Thoracic aorta (tissue), 2 donors: ENCODE measurements at places on chromosomes 2 and 18.

- H3K4me3 ChIP-seq: no peak overlapping the region
- H3K4me1 ChIP-seq: no peaks in the 10 kb centered on the region
- no peaks in the 10 kb centered on the region for H3K27me3 ChIP-seq
- H3K36me3 ChIP-seq: no peaks in the 10 kb centered on the region
- DNase-seq: no peak
Measured at GRCh38 chr2:143823296-143823695, 694.1 kb downstream of the ARHGAP15 start.

- no peak for DNase-seq
- no peaks in the 10 kb centered on the region for H3K27me3 ChIP-seq
- no peaks in the 10 kb centered on the region for H3K36me3 ChIP-seq
- no peak overlapping the region for H3K27ac ChIP-seq
Measured at GRCh38 chr2:7272210-7272609, 355.0 kb downstream of the RNF144A start.

- no peaks in the 10 kb centered on the region for H3K27me3 ChIP-seq
- DNase-seq: no peak
- H3K36me3 ChIP-seq: no peaks in the 10 kb centered on the region
Measured at GRCh38 chr2:220893411-220893810, 678.7 kb downstream of the EPHA4 start.

DNA sequence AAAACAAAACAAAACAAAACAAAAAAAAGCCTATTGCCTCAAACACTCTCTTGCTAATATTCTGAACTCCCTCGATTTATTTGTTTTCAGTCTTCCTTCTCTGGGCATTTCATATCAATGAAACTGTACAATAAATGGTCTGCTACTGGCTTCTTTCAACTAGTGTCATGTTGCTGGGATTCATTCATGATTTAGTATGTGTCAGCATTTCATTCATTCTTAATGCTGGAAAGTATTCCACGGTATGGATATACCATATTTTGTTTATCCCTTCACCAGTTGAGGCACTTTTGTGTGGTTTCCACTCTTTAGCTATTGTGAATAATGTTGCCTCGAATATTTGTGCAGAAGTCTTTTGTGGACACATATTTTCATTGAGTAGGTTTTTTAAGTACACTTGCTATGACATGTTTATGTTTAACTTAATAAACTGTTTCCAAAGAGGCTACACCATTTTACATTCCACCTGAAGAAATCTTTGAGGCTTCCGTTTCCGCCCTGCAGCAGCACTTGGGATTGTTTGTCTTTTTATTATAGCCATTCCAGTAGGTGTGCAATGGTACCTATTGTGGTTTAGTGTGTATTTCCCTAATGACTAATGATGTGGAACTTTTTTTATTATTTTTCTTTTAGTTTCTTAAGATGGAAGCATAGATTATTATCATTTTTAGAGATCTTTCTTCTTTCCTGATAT lies 543.6 kb upstream of the SOX11 start:
- H3K36me3 ChIP-seq: no peaks in the 10 kb centered on the region
- no peak for DNase-seq
- no peaks in the 10 kb centered on the region for H3K4me1 ChIP-seq
- H3K27me3 ChIP-seq: no peaks in the 10 kb centered on the region
- no peak overlapping the region for H3K4me3 ChIP-seq
- H3K27ac ChIP-seq: no peak overlapping the region

DNA sequence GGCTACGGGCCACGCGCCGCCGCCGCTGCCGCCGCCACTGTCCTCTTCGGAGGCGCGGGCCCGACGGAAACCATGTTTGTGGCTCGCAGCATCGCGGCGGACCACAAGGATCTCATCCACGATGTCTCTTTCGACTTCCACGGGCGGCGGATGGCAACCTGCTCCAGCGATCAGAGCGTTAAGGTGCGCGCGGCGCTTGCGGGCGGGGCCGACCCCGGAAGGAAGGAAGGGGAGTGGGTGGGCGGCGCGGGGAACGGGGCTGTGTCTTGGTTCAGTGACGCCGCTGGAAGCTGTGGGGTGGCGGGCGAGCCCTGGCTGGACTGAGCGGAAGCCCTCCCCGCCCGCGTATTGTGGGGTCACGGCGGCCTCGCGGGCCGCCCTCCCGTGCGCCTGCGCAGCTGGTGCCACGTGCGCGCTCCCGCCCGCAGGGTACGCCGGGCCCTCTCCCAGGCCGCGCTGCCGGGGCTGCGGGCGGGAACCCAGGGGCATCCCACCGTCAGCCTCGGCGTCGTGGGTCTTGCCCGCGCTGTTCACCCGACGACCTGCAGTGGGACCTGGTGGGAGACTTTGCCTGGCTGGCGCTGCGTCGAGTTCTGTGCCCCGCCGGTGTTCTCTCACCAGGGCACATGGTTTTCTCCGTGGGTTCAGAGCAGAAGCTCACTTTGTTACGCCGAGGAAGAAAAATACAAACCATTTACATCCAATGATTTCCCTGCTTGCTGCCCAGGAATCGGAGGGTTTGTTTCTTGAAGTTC lies 416 bp downstream of the SEH1L start:
- no peaks in the 10 kb centered on the region for H3K27me3 ChIP-seq
- peaks cover 38% of the 10 kb centered on the region for H3K4me1 ChIP-seq
- H3K36me3 ChIP-seq: no peaks in the 10 kb centered on the region
- DNase-seq: peak; percentile 92
- peak overlapping the region; percentile 99 for H3K4me3 ChIP-seq

- H3K27ac ChIP-seq: no peak overlapping the region
- H3K36me3 ChIP-seq: no peaks in the 10 kb centered on the region
- no peak for DNase-seq
- no peaks in the 10 kb centered on the region for H3K4me1 ChIP-seq
- no peak overlapping the region for H3K4me3 ChIP-seq
- no peaks in the 10 kb centered on the region for H3K27me3 ChIP-seq
Measured at GRCh38 chr2:110838657-110839384, 106.4 kb downstream of the ACOXL start.

- H3K4me1 ChIP-seq: peaks cover 30% of the 10 kb centered on the region
- H3K36me3 ChIP-seq: no peaks in the 10 kb centered on the region
- H3K27ac ChIP-seq: no peak overlapping the region
- no peak for DNase-seq
- no peak overlapping the region for H3K4me3 ChIP-seq
Measured at GRCh38 chr2:240255165-240255491, 114.7 kb upstream of the OTOS start.

DNA sequence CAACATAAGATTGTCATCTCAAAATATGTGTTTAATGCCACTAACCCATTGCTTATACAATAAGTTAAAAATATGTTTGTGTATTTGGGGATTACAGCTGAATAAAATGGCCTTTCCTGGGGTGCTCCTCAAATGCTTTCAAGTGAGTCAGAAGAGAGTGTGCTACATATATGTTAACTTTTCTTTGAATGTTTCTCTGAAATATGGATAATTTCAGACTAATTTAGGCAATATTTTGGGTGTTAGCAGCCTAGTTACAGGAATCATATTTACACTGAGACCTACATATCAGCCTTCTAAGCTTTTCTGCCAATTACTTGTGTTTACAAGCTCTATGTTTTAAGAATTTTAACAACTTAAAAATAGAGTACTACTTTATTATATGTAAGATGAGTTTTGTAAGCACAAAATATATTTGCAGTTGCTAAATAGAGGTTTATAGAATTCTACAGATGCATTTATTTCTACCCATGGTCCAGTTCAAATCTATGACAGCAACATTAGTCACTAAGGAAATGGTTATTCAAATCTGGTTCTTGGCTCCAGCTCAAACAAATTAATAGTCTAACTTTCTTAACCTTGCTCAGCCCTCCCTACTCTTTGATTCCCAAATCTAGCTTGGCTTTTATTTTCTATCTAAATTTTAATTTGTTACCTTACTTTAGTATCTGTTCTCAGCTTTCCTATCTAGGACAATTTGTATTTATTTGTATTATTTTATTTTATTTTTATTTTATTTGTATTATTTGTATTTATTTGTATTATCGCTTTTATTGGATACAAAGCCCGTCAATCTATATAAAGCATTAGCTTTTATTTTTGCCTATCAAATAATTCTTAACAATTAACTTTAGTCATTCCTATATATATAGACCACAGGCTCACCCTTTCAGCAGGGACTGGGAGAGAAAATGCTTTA lies 48.9 kb downstream of the FSIP2 start:
- no peak overlapping the region for H3K4me3 ChIP-seq
- no peaks in the 10 kb centered on the region for H3K36me3 ChIP-seq
- H3K27ac ChIP-seq: no peak overlapping the region
- no peaks in the 10 kb centered on the region for H3K27me3 ChIP-seq

DNA sequence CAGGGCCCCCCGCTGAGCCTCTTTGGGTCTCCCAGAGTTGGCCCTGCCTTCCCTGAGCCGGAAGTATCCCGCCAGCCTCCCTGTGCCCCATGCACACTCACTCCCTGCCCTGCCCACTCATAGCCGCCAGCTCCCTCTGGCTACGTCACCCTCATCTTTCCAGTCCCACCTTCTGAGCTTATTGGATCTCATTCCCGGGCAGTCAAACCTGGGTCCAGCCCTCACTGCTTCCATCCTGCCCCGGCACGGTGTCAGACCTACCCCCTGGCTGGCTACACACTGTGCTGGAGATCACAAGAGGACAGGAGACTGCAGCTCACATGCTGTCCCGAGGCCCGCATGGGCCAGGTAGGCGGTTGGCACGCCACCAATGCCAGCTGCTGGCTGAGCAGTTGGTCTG lies 147.2 kb downstream of the ASB1 start:
- DNase-seq: no peak
- H3K27me3 ChIP-seq: no peaks in the 10 kb centered on the region
- no peaks in the 10 kb centered on the region for H3K36me3 ChIP-seq
- no peak overlapping the region for H3K27ac ChIP-seq

GRCh38 chr2:27583390-27583915 lies 611 bp downstream of the ZNF512 start:
- peak overlapping the region; percentile 67 for H3K27ac ChIP-seq
- H3K36me3 ChIP-seq: no peaks in the 10 kb centered on the region
- DNase-seq: no peak
- H3K27me3 ChIP-seq: no peaks in the 10 kb centered on the region
- H3K4me3 ChIP-seq: peak overlapping the region; percentile 88
- H3K4me1 ChIP-seq: peaks cover 33% of the 10 kb centered on the region

DNA sequence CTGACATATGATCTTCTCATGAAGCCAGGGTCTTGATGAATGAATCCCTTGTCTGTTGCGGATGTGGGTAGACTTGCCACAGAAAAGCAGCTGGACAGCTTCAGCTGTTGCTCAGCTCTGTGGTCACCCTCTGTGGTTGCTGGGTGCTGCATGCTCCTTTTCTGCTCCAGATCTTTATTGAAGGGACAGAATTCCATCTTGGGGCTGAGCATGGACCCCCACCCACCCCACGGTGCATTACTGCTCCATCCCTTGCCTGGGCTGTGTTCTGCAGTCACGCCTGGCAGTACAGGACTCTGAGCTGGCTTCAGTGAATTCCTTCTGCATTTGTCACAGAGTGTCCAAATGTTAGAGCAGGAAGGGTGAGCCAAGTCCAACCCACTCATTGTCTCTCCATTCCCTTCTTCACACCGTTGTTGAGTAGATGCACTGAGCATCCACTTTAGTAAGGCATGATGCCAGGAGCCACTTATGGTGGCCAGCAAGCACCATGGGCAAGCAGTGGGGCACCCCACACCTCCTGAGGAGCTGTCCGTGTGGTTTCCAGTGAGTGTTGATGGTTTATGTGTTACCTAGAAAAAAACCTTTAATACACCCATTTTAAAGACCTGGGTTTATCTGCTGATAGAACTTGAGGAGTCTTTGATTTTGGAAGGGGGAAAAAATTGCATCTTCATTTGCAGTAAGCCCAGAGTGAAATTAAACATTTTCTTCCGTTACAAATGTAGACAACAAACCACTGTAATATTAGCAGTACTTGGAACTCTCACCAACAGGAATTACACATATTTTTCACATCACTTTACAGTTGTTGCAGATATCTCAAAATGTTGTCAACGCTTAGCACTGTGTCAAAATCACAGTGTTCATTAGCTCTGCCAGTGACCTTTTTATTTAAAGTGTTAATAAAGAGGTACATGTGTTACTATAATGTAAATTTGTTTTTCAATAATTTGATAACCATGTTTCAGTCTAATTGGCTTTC lies 14.7 kb upstream of the ITGB6 start:
- no peaks in the 10 kb centered on the region for H3K27me3 ChIP-seq
- H3K4me3 ChIP-seq: no peak overlapping the region
- no peak for DNase-seq
- no peaks in the 10 kb centered on the region for H3K36me3 ChIP-seq
- H3K27ac ChIP-seq: no peak overlapping the region
- H3K4me1 ChIP-seq: no peaks in the 10 kb centered on the region

DNA sequence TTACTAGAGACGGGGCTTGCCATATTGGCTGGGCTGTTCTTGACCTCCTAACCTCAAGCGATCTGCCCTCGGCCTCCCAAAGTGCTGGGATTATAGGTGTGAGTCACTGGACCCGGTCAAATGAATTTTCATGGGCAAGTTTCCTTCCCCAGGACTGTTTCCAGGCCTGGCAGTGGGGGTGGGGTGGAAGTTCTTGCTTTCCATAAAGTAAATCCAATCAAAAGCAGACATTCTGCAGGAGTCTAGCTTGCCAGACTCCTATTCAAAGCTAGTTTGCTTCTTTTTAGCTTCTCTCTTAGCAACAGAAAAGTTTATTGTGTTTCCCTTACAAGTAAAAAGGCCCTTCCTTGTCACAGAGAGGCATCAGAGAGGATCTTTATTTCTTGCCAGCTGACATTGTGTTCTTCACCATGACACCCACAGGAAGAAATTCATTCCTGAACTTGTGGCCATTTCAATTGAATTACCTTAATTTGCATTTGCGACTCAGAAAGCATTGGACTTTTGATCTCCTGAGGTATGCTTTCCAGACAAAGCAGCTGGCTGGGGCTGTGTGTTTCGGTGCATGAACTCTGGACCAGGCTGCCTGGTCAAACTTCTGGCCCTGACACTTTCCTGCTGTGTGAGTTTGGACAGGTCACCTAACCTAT lies 37.9 kb downstream of the LYPD1 start:
- no peaks in the 10 kb centered on the region for H3K36me3 ChIP-seq
- H3K4me1 ChIP-seq: no peaks in the 10 kb centered on the region
- H3K4me3 ChIP-seq: no peak overlapping the region
- no peaks in the 10 kb centered on the region for H3K27me3 ChIP-seq

- no peak overlapping the region for H3K27ac ChIP-seq
- no peak for DNase-seq
- no peaks in the 10 kb centered on the region for H3K27me3 ChIP-seq
- no peak overlapping the region for H3K4me3 ChIP-seq
- H3K4me1 ChIP-seq: no peaks in the 10 kb centered on the region
- no peaks in the 10 kb centered on the region for H3K36me3 ChIP-seq
Measured at GRCh38 chr2:170548304-170548703, 166.8 kb upstream of the SP5 start.
